GM04504 (cell line): ENCODE measurements at places on chromosomes 1 and 21.
A peak's percentile ranks its signal among the peaks of the same experiment; 100 is the strongest.

- DNase-seq, result no peak
Observed at GRCh38 chr21:33403128-33403785, at the start of gene IFNGR2. Gene IFNGR2 (plus strand): TSS chr21:33403413. CDS start chr21:33403544, 131 bp downstream.

GRCh38 chr21:20735257-20735656 lies 263.0 kb upstream of the NCAM2 start:
- no peak for DNase-seq

GRCh38 chr1:51961231-51961630 lies 29.3 kb downstream of the RAB3B start:
- no peak for DNase-seq

DNA sequence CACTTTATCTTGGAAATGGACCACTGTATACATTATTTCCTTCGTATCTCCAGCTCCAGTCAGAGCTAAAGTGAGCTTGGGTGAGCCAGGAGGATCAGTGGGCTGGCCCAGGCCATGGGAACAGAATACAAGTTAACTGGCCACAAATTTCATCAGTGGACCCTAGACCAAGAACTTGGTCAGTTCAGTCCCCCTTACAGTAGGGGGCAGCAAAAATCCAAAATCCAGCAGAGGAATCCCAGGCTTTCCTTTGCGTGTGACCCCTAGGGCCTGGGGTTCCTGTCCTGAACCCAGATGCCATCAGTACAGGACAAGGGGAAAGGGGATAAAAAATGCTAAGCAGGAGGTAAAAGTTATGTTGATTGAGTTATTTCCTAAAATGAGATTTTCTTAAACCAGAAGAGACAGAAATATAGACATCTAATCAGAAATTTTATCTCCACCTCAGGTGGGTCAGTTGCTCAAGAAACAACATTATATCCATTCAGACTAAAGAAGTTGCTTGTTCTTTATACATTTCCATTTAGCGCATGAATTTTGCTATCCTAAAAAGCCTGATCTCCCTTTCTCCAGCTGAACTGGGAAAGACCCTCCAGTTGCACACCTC lies 24.1 kb upstream of the LCE5A start:
- DNase-seq, result no peak

GRCh38 chr1:30721812-30722537 lies 1.4 kb downstream of the MATN1 start:
- DNase-seq, result no peak

GRCh38 chr1:201808633-201808990 lies 20.3 kb upstream of the IPO9 start:
- DNase-seq, result no peak

- DNase-seq, result no peak
Observed at GRCh38 chr21:28089599-28090441, 902.9 kb downstream of the LTN1 start.

GRCh38 chr1:16938351-16939321 lies 16.9 kb downstream of the CROCC start:
- no peak for DNase-seq

- no peak for DNase-seq
Observed at GRCh38 chr1:7422081-7422480, 349.0 kb upstream of the VAMP3 start.

DNA sequence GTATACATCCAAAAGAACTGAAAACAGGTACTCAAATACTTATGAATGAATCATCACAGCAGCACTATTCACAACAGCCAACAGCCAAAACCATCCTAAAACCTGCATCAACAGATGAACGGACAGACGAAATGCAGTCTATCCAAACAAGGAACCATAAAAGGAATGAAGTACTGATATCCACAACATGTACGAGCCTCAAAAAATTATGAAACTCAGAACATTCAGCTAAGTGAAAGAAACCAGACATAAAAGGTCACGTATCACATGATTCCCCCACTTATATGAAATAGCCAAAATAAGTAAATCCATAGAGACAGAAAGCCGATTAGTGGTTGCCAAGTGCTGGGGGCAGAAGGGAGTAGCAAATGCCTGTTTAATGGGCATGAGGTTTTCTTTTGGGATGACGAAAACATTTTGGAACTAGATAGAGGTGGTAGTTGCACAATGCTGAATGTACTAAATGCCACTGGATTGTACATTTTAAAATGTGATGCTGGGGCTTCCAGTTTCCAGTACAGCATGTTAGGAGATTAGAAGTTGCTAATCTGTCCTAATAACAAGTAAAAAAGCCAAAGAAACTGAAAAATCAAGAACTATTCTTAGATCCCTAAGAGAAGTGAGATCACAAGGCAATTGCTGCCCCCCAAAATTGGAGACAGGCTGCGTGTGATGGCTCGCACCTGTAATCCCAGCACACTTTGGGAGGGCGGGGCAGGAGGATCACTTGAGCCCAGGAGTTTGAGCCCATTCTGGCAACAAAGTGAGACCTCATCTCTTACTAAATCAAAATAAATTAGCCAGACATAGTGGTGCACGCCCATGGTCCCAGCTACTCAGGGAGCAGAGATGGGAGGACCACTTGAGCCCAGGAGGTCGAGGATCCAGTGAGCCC lies 25.3 kb downstream of the CLSTN1 start:
- peak; percentile 22 for DNase-seq

DNA sequence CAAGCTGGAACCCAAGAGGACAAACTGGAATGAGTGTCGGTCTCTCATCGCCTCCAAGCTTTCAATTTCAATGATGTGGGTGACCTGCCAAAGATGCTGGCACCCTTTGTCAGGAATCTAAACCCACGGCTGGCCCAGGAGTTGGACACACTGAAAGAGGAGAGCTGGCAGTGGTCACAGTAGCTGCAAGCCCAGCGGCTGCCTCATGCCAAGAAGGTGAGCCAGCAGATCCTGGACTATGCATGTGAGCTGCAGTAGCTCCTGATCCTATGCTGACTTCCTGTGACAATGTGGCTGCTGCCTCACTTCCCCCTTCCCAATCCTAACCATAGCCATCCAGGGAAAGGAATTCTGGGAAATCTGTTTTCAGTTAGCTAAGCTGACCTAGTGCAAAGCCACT lies 117.0 kb upstream of the VAV3 start:
- no peak for DNase-seq

GRCh38 chr21:45294509-45295291 lies 7.0 kb upstream of the POFUT2 start:
- DNase-seq, result peak; percentile 98

DNA sequence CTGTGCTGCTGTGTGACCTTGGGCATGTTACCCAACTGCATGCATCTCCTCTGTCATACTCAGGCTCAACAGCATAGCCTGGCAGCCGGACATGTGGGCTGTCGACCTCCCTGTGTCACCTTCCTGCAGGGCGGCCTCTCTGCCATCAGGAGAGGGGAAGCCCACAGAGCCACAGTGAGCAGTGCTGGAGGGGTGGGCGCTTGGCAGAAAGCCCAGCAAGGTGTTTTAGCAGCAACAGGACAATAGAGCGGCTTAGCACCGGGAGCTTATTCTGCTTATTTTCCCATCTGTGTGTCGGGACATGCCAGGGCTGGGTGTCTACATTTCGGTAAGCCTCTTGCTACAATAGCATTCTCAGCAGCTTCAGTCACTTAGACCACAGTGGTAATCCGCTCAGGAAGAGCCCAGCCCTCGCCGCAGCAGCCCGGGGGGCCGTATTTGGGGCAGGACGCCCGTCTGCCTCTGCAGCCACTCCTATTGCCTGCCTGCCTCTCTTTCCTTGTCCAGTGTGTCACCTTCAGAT lies 22.8 kb upstream of the CDK18 start:
- no peak for DNase-seq

- no peak for DNase-seq
Observed at GRCh38 chr1:63418101-63418500, 50.7 kb downstream of the ALG6 start.

- DNase-seq, result no peak
Observed at GRCh38 chr1:185070051-185070450, 24.7 kb downstream of the RNF2 start.

DNA sequence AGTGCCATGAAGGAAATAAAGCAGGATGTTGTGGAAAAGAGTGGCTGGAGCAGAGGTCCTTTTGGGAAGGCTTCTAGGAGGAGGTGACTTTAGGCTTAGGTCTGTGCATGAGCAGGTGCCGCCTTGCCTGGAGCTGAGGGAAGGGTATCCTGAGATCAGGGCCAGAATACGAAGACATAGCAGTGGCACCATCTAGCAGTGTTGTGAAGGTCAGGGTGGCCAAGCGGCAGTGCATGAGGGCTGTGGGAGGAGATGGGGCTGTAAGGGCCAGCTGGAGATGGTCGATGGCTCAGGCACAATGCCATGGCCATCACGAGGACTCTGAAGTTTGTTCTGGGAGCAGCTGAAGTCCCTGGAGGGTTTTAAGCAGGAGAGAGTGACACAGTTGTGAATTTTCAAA lies 219.5 kb downstream of the PTPRU start:
- no peak for DNase-seq

DNA sequence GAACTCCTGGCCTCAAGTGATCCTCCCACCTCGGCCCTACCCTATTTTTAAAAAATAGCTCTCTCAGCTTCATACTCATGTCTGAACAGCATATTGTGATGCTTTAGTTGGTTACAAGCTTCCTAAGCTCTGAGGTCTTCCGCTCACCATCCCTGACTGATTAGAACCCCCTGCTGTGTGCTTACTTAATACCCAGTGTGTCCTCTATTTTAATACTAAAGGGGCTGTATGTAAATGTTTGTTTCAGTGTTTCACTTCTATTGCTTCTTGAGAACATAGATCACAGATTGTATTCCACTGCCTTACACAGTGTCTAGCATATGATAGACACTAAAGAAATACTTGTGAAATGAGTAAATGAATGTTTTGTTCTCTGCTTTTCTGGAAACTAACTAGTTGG lies 29.8 kb downstream of the ZYG11B start:
- DNase-seq, result no peak

GRCh38 chr1:23801876-23802275 lies 1.3 kb upstream of the GALE start:
- DNase-seq, result no peak

DNA sequence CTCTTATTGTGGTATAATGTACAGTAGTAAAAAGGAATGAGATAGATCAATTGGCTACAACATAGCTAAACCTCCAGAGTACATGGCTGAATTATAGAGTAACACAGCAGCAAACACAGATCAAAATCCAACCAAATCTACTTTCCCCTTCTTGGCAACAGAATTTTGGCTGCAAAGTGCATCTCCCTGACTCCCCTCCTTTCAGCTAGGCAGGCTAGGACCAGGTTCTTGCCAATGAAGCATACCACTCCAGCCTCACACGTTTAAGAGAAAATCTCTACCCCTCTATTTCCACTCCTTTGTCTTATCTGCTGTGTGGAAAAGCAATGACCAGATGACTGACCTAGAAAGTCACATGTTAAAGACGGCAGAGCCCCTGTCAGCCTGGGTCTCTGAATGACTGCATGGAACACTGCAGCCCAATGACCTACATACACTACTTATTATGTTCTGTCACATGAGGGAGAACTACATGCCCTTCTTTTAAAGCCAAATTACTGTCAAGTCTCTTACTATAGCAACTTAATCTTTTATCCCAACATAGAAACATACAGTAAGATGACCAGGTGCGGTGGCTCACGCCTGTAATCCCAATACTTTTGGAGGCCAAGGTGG lies 99.1 kb downstream of the HLCS start:
- no peak for DNase-seq

DNA sequence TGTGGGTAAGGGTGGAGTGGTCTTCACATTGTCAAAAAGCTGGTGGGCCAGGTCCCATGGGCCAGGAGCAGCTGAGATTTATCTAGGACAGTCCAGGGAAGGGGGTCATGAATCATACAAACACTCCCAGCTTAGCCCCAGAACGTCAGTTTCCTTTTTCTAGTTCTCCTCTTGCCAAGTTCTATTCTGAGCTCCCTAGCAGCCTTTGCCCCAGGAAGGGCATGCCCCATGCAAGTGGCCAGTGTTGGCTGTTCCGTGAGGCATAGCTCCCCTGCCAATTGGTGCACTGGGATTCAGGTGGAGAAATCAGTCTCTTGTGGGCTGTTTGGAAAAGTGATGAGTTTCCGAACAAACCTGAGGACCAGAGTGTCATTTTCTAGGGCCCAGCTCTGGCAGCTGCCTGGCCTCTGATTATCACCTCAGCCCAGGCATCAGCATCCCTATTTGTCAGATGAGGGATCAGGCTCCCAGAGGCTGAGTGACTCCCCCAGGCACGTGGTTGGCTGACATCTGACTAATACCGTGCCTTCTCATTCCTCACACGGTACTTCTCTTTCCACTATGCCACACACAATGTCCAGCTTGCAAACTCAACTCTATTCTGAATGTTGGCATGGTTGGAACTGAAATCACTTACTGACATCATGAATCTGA lies 14.2 kb upstream of the MYOM3 start:
- DNase-seq, result no peak

- no peak for DNase-seq
Observed at GRCh38 chr1:13679651-13680050, 20.3 kb upstream of the PRDM2 start.

DNA sequence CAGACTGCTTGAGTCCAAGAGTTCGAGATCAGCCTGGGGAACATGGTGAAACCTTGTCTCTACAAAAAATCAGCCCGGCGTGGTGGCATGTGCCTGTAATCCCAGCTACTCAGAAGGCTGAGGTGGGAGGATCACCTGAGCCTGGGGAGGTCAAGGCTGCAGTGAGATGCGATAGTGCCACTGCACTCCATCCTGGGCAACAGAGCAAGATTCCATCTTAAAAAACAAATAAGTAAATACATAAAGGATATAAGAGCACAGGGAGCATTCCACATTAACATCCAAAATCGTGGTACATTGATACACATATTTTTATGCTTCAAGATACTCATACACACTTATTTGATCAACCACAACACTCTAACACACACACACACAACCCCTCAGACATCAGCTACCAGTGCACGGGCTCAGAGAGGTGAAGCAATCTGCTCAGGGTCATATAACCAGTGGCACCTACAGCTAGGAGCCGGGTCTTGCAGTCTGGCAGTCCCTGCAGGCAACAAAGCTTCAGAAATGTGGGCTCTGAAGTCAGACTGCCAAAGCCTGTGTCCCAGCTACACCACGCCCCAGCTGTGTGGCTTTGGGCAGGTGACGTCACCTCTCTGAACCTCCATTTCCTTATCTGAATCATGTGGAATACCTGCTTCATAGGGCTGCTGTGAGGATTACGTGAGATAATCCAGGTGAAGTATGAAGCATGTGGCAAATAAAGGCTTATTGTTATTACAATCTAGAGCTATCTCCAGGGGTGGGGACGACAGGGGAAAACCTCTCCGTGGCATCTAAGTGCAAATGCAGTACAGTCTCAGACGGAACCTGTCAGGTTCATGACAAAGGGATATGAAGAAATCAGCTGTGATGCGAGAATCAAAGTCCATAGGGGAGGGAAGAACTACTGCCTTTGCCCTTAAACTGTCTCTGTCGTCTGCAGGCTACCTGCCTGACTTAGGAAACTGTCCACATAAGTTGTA lies 4.8 kb upstream of the CRYBG2 start:
- no peak for DNase-seq

GRCh38 chr1:198657550-198658064 lies 18.8 kb downstream of the PTPRC start:
- DNase-seq, result peak; percentile 100

DNA sequence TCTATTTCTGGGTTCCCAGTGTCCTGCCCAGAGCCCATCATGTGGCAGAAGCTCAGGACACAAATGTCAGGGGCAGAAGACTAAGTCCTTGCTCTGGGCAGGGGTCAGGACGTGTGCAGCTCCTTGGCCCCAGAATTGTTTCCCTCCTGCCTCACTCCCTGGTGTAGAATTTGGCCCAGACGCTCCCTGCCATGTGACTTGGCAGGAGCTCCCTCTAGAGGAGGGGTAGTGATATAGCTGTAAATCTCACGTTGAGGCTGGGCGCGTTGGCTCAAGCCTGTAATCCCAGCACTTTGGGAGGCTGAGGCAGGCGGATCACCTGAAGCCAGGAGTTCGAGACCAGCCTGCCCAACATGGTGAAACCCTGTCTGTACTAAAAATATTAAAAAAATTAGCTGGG lies 91.2 kb downstream of the UBIAD1 start:
- DNase-seq, result no peak

GRCh38 chr1:245488346-245489129 lies 333.8 kb downstream of the KIF26B start:
- DNase-seq, result no peak
